ENCODE measurements at places on chromosomes 5 and 9.

DNA sequence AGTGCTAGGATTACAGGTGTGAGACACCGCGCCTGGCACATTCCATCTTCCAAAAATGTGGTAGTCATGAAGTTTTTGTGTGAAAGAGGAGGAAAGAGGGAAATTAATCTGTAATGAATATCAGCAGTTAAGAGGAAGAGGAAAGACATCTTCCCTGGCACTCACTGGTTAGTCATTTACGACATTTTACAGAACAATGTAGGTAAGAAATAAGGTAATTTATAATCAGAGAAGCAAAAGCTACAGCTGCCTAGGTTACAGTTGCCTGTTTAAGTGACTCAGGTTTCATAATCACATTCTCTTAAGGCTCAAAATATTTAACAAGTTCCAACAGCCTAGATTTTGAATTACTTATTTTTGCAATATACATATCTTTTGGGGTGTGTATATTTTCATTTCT lies 26.9 kb downstream of the CNOT6 start:
- DNase-seq = no peak

- DNase-seq = no peak
These were observed 22.5 kb upstream of the CAMK4 start for GRCh38 chr5:111201705-111202104.

DNA sequence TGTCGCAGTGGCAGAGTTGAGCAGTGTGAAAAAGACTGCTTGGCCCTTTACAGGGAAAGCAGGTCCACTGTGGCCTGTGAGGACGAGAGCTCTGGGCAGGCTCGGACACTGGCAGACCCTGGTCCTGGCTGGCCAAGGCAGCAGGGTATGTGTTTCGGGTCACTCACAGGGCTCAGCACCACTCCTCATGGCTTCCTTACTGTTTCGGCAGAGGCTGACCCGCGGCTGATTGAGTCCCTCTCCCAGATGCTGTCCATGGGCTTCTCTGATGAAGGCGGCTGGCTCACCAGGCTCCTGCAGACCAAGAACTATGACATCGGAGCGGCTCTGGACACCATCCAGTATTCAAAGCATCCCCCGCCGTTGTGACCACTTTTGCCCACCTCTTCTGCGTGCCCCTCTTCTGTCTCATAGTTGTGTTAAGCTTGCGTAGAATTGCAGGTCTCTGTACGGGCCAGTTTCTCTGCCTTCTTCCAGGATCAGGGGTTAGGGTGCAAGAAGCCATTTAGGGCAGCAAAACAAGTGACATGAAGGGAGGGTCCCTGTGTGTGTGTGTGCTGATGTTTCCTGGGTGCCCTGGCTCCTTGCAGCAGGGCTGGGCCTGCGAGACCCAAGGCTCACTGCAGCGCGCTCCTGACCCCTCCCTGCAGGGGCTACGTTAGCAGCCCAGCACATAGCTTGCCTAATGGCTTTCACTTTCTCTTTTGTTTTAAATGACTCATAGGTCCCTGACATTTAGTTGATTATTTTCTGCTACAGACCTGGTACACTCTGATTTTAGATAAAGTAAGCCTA lies 15.7 kb downstream of the SQSTM1 start:
- DNase-seq = peak; percentile 46

DNA sequence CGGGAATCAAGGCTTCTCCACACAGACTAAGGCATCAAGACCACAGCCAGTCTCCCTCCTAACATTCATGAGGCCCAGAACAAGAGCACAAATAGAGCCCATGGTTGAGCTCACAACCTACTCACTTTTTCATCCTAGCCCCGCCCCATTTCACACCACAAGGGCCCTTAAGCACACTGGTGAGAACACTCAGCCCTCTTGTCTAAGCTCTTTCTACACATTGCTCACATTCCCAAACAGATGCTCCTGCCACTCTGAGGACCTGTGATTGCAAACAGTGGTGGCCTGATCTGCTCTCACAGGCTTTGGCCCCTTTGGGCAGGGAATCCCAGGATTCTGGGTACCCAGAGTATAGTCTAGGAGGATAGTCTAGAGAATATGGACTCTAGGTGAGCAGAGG lies 54.0 kb downstream of the FEM1C start:
- DNase-seq = no peak

- DNase-seq = no peak
These were observed 42.3 kb downstream of the MARCHF3 start for GRCh38 chr5:126988021-126988569.

DNA sequence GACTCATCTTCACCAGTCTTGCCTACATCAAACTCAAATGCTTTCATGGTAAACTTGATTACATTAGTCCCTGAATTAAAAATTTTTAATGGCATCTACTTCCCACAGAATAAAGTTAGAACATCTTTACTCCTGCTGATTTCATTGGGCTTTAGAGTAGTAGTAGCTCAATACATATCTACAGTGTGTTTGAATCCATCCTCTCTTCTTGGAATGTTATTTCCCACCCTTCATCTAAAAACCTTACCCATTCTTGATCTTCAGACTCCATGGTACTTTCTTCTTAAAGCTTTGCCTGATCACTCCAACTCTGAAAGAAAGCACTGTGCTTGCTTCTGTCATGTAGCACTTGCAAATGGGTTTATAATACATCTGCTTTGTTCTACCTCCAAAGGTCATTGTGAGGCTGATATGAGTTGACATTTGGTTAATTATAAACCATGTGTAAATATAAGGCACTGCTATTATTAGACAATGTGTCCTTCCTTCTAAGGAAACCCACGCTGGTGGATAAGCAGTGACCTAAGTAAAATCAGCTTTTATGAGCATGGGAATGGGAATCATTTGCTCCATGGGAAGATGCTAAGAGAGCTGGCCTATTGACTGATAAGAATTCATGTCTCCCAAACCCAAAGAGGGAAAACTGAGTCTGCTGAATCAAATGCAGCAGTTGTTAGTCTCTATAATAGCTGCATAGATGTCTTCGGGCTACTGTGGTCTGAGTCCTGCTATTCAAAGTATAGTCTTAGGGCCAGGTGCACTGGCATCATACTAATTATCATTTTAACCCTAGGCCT lies 7.5 kb upstream of the PRLR start:
- DNase-seq = no peak

DNA sequence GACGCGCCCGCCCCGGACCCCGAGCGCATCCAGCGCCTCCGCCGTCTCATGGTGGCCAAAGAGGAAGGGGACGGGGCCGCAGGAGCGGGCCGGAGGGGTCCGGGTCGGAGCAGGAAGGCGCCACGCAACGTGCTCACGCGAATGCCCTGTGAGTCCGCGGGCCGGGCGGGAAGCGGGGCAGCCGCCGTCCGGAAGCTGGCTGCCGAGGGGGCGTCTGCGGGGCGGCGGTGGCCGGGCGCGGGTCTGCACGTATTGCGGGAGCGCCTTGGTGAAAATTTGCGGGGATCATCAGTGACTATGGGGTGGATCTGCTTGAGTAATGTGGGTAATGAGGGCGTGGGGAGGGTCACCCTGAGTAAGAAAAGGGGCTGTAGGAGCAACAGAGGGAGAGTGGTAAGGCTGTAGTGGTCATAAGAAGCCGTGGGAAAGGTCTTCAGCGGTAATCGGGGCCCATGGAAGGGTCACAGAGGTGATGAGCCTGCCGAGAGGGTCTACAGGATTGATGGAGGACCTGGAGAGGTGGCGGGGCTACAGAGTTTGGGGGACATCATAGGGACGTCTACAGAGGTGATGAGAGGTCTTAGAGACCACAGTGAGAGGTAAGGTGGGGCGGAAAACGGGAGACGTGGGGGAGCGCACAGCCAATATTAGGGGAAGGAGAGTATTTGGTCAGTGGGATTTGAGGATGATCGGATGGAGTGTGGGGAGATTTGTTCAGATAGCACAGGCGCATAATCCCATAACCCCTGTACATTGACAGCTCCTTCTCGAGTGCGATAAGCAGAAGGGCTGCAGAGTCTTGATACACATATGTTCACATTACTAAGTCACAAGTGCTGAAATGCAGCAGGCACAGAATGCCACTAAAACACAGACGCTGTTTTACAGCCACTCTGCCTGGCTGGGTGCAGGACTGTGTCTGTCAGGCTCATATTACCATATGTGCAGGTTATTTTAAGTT lies 819 bp downstream of the LSM11 start:
- no peak for DNase-seq

- DNase-seq = no peak
These were observed 375.6 kb upstream of the NUDT12 start for GRCh38 chr5:103938146-103938695.

DNA sequence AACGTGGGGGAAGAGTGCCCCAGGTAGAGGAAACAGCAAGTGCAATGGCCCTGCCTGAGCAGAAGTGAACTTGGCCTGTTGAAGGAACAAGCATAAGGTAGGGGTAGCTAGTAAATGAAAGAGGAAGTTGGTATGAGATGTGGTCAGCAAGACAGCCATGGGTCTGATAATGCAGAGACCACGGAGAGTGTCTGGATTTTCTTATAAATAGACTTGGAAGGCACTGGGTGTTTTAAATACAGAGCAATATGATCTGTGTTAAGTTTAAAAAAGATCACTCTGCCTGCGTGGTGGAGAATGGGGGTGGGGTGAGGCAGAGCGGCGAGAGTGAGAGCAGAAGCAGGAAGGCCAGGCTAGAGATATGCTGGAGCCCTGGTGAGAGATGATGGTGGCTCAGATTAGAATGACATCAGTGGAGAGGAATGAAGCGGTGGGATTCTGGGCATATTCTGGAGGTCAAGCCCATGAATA lies 4.2 kb downstream of the ADAM19 start:
- no peak for DNase-seq

DNA sequence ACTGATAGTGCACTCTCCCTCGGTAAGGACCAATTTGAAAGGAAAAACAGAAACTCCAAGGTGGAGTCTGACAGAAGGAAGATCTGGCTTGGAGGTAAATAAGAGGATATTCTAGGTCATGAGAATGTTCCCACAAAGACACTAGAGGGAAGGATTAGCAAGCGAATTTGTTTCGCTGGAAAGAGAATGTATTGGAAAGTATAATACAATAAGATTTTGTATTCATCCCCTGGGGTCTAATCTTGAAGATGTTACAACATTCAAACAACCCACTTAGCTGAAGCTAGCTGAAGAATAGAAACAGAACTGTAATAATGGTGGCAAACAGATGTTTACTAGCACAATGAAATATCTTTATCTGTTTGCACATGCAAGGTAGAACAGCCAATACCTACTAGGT lies 158.7 kb downstream of the GNAQ start:
- no peak for DNase-seq

Measured in stimulated activated CD8-positive, alpha-beta memory T cell treated with anti-CD3 and anti-CD28 coated beads, Interleukin-4, amount 100 ng/mL, for 1 hour (primary cell).